Naive thymus-derived CD4-positive, alpha-beta T cell (primary cell): ENCODE measurements at places on chromosomes 16 and 17.

DNA sequence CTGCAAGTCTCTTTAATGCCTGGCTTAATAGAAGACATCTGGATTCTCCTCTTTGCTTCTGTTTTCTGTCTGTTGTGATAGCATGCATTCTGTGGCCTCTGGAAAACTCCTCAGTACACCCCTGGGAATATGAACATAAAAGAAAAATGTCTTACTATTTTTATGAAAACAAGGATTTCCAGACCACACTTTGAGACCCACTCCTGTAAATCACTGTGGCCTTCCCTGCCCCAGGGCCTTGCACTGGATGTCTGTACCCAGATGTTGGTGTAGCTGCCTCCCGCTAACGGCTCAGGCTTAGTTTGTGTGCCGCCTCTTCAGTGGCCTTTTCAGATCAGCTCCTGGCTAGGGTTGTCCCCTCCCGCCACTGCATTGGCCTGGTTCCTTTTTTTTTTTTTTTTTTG is 126.6 kb downstream of the SOCS1 start:
- DNase-seq: no peak

DNA sequence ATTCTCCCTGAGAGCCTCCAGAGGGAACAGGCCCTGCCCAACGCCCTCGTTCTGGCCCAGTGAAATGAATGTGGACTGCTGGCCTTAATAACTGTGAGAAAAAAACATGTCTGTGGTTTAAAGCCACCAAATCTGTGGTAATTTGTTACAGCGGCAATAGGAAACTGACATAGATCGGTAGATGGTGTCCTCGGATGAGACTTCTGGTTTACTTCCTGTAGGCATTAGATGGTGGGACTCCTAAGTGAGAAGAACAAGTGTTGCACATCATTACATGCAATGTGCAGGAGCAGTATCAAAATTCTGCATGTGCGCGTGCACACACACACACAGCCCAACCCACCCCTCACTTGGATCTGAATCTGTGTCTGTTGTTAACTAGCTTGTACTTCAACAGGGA is 42.0 kb downstream of the CDK5R1 start:
- no peak for DNase-seq

DNA sequence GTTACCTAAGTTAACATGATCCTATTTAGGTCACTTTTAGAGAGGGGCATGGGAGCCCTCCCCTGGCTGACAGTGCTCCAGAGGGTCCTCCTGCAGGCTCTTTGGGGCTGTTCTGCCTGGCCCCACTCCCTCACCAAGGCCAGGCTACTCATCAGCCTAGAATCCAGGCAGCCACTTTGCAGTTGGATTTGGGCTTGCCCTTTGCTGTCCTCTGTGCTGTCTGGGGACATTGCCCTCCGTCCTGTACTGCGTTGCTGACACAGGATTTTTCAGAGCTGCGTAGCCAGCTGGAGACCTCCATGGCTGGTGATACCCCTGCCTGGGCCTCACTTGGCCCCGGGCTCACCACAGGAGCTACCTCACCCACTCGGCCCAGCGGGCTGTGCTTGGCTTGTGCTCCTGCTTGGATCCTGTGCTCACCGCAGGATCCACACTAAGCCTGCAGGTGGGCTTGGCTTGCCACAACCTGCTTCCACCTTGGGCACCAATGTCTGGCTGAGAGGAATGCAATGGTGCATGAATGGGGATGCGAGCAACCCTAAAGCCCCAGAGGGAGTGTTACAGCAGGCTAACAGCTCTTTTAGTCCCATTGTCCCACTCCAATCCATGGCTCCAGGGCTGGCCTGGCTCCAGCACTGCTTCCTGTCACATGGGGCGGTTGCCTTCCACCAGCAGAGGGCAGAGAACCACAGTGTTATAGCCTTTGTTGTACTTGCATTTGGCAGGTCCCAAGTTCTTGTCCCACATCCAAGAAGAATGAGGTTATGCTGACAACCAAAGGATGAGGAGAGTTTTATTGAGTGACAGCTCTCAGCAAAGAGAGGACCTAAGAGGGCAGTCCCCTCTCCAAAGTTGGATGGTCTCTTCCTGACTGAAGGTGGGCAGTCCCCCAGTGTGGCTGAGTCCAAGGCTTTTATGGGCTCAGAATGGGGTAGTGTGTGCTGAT is 21.5 kb downstream of the CCL4 start:
- no peak for DNase-seq

GRCh38 chr16:85561248-85562092 is 51.7 kb upstream of the GSE1 start:
- DNase-seq: no peak

GRCh38 chr17:65593092-65593854 is 31.8 kb upstream of the AXIN2 start:
- peak; percentile 25 for DNase-seq

GRCh38 chr16:47507701-47508100 is 46.6 kb downstream of the PHKB start:
- no peak for DNase-seq

DNA sequence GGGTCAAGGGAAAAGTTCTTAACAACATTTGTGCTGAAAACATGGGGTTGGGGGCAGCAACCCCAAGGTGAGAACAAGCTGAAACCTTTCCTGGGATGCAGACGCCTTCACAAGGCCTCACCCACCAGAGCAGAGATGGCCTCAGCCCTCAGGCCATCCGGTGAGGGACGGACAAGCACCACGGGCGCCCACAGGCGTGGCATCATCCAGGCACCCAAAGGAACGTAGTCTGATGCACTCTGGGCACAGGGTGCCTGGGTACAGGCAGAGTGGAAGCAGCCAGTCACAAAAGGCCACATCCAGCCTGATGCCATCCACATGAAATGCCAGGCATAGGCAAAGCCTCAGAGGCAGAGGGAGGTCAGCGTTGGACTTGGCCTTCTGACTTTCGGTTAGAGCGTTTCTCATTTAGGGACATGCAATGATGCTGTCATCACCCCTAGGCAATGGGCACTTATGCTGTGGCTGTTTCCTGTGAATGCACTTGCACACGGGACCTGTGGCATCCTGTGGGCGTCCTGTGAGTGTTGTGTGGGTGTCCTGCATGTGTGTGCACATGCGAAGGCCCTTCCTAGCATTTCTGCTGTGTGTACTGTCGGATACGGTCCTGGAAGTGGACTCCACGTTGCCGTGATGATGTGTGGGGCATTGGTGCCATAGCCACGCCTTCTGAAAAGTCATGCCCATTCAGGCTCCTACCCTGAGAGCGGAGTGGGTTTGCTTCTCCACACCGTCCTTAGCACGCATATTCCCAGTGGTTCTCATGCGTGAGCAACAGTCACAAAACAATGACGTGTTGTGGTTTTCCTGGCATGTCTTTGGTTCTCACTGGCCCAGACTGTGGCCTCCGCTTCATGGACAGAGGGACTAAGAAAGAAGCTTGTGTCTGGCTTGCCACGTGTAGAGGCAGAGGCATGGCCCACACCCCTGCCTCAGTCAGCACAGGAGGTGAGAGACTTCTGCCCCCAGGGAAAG is 52.7 kb upstream of the ZNF469 start:
- DNase-seq: no peak

- no peak for DNase-seq
Observed at GRCh38 chr16:25553711-25554436, 137.9 kb upstream of the HS3ST4 start.

DNA sequence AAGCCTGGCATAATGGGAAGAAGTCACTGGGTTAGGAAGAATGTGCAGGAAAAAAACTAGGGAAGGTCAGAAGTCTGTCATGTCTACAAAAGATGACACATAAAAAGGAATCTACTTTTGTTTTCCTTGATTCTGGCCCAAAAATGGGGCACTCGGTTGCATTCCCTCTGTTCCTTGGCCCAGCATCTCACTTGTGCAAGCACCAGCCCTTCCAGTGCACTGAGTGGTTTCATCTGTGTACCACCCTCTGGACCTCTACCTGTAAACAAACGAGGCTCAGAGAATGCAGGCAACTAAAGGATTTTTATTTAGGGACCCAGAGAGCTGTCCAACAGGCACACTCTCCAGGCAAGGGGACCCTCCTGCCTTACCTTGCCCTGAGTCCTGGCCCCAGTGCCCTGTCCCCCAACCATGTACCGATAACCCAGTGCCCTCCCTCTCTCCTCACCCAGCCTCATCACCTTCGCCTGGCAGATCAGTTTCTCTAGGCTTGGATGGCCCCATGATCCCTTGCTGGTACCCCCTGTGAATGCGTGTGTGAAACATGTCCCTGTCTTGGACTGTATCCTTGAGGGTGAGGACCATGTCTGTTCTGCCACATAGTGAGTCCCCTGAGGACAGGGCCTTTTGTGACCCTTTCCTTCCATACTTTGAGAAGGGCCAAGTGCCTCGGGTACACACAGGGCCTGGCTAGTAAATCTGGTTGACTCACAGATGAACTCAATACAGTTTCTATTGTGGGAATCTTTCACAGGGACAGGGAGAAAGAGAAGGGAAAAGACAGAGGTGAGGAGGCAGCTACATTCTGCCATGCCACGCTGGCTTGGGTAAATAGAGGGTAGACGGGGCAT is 13.3 kb downstream of the NXPH3 start:
- DNase-seq: no peak

DNA sequence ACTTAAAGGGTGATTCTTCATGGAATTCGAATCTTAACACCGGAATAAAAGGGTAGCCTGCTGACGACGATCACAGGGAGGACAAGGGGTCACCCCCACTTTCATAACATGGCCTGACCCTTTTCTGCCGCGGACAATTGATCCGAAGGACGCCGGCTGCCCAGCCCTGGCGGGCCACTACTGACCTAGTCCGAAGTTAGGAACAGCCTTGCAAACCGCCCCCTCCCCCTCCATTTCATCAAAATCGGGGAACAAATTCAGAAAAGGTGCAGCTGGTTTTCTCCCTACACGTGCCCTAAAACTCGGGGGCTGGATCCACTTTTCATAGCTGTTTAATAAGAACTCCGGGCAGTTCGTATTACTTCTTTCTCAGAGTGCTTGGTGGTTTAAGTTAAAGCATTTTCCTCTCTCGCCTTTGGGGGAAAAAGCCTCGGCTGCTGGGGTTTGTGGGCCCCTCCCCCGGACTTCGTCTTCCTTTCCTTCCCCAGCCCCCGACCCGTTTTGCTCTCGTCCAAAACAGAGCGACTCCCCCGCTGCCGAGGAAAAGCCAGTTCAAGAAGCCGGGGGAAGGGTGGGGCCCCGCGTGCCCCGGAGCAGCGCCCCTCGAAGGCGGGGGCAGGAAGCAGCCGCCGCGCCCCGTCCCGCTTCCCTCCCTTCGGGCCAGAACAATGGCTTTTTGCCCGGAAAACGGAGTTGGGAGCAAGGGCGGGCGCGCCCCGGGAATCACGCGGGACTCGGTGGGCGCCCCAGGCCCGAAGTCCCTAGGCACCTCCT is 641 bp upstream of the CBX2 start:
- peak; percentile 25 for DNase-seq

DNA sequence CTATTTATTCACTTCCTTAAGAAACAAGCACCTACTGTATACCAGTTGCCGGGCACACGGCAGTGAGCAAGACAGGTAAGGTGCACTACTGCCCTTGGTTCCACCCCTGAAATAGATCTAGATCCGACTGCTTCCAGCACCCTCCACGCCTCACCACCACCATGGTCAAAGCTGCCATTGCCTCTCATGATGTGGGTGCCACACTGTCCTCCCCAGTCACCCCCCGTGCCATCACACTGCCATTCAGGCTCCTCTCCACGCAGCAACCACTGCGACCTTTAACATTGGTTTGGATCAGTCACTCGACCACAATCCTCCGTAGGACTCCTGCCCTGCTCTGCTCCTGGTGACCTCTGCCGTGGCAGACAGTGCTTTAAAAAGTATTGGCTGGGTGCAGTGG is 226.8 kb downstream of the CPPED1 start:
- DNase-seq: no peak

DNA sequence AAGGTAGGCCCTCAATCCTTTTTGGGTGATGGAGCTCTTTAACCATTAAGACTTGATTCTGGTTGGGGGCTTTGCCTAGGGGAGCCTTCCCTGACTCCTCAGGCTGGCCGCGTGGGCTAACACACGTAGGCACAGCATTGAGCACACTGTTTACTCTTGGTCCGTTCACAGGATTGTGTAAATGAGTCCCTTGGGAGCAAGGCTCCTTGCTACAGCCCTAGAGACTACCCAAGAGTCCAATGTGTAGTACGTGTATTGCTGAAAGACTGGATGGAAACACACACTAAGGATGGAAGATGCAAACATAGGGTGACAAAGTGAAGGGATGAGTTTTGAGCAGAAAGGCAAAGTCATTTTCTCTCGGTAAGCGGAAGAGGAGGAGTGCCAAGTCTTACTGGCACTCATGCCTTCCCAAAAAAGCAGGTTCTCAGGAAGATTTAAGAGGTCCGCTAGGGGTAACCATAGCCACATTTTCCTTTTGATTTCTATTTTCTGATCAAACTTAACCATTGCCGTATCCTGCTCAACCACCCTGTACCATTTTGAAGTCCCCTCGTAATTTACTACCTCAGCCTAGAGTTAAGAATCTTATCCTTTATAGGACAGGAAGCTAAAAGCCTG is 911 bp upstream of the ITGA2B start:
- DNase-seq: no peak

GRCh38 chr16:89096768-89097391 is 3.2 kb downstream of the ACSF3 start:
- peak; percentile 89 for DNase-seq

- DNase-seq: no peak
Observed at GRCh38 chr17:78144147-78144719, 2.0 kb upstream of the C17orf99 start.

- DNase-seq: no peak
Observed at GRCh38 chr16:62755938-62756337, 719.7 kb upstream of the CDH8 start.

- DNase-seq: no peak
Observed at GRCh38 chr17:81987161-81987770, 9.8 kb downstream of the ASPSCR1 start.
